NCI-H446 (cell line): ENCODE measurements at places on chromosomes 7 and 10.

GRCh38 chr7:20651960-20652544 is 36.6 kb downstream of the ABCB5 start:
- DNase-seq: no peak

GRCh38 chr10:100615241-100615640 is 79.5 kb downstream of the HIF1AN start:
- no peak for DNase-seq

- no peak for DNase-seq
Measured at GRCh38 chr7:105210721-105211205, 178.0 kb downstream of the SRPK2 start.

DNA sequence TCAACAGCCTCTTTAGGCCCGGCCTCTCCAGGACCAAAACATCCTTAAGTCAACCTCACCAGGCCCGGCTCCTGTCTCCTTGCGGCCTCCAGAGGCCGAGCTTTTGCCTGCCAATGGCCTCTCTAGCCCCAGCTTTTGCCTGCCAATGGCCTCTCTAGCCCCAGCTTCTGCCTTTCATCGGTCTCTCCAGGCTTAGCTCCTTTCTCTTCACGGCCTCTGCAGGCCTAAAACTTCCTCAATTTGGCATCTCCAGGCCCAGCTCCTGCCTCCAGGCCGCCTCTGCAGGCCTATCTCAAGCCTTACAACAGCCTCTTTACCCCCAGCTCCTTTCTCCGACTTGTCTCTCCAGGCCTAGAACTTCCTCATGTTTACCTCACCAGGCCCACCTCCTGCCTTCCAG is 15.7 kb upstream of the TMEM248 start:
- DNase-seq: no peak

DNA sequence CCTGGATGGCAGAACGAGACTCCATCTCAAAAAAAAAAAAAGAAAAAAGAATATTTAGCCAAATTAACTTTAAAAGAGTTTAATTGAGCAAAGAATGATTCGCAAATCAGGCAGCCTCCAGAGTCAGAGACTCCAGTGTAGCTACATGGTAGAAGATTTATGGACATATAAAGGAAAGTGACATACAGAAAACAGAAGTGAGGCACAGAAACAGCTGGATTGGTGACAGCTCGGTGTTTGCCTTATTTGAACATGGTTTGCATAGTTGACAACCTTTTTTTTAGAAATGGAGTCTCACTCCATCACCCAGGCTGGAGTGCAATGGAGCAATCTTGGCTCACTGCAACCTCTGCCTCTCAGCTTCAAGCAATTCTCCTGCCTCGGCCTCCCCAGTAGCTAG is 35.2 kb upstream of the TNS3 start:
- no peak for DNase-seq

GRCh38 chr10:21753497-21754270 is 219.7 kb downstream of the MLLT10 start:
- no peak for DNase-seq

GRCh38 chr10:67782530-67782929 is 55.5 kb downstream of the DNAJC12 start:
- DNase-seq: no peak

GRCh38 chr7:134302120-134302519 is 14.6 kb downstream of the SLC35B4 start:
- no peak for DNase-seq

GRCh38 chr10:70478191-70479164 is at the start of gene PALD1:
Gene PALD1, plus strand, starts transcription at chr10:70478767. Its CDS starts 47,185 bp downstream, at chr10:70525952.
- DNase-seq: peak; percentile 54

DNA sequence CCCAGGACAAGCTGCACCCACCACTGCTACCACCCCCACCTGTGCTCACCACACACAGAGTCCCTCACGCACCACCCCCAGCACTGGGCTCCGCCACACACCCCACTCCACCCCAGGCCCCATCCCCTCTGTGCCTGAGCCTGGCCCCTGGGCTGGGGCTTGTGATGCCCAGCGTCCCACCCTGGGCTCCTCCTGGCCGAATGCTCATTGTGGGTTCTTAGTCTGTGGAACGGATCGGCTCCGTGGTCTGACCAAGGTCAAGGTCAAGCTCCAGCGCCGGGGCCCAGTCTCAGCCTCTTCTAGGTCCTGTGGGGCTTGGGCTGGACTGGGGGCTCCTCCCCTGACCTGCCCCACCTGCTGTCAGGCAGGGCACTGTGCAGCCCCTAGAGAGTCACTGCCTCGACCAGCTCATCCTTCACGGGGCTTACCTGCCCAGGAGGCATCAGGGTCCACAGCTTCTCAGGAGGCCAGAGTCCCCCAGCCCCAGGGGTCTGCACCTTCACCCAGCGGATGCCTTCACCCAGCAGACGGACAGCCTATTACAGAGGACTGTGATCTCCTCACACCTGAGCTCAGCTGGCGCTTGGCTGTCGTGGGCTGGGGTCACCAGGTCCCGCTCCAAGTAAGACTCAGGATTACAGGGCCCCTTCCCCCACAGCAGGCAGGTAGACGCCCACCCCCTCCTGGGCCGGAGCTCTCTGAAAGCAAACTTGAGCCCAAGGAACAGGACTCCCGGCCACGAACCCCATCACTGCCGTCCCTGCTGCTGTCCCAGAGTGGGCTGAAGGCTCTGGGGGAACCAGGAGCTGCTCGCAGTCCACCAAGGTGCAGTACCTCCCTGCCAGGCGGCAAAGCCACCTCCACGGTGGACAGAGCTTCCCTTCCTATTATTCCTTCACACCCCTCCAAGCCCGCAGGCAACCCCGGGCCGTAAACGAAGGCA is 15.3 kb upstream of the UTF1 start:
- DNase-seq: no peak

DNA sequence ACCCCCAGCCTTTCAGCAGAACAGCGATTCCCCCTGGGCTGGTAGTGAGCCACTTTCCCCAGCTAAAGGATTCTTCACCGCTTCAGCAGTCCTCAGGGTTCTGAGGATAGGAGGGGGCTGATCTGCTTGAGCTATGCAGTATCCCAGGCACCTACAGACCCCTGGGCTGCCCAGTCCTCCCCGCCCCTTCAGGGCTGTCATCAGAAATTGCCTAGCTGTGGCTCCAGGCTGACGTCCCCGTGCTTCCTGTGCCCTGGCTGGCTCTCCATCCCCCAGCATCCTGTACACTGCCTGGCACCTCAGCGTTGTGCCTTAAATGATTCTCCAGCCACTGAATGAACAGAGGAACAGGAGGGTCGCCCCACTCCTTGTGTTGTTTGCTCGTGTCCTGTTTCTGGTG is 38.4 kb upstream of the CDH23 start:
- no peak for DNase-seq

GRCh38 chr10:93820434-93820833 is 62.7 kb downstream of the LGI1 start:
- no peak for DNase-seq

DNA sequence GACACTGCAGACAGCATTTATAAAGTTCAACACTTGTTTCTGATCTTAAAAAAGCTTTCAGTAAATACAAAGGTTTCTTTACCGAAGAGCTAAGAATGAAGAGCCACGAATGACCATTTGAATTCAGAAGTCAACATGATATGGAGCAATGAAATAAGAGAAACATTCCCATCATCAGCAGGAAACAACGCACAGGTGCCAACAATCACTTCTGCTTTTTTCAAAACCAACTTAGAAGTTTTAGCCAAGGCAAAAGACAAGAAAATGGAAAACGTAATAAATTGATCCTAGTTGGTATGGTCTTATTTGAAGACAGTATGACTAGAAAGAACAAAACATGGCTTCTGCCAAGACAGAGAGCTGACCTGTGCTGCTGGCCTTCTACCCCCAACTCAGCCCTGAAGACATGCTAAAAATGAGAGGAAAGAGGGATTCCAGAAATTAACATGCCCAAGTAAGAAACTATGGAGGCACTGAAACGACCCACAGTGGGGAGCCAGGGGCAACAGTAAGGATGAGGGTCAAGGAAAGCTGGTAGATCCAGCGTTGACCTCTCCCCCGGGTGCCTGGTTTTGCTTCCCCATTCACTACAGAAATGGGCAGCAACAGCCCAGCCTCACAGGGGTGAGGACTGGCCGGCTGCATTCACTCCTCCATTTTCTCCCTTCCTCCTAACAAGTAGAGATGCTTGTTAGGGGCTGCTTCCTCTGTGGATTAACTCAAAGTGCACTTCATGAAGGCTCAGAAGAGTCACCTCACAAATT is 30.1 kb downstream of the VPS41 start:
- no peak for DNase-seq

GRCh38 chr7:95045236-95045923 is 138.0 kb downstream of the PPP1R9A start:
- peak; percentile 18 for DNase-seq

DNA sequence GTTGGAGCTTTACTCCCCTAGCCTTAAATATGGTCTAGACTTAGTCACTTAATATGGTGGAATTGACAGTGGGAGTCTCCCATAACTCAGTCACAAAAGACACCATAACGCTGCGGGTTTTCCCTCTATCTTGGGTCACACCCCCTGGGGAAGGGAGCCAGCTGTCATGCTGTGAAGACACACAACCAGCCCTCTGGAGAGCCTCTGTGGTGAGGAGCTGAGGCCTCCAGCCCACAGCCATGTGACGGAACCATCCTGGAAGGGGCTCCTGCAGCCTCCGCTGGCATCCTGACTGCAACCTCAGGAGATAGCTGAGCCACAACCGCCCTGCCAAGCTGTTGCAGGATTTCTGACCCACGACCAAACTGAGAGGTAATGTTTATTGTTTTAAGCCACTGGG is 37.9 kb downstream of the PAXIP1 start:
- DNase-seq: no peak

- DNase-seq: no peak
Measured at GRCh38 chr7:94933256-94933990, 26.0 kb downstream of the PPP1R9A start.

GRCh38 chr7:117937049-117937752 is 64.0 kb upstream of the CTTNBP2 start:
- no peak for DNase-seq

- no peak for DNase-seq
Measured at GRCh38 chr7:157613575-157614322, 276.9 kb downstream of the DNAJB6 start.

- no peak for DNase-seq
Measured at GRCh38 chr7:2251841-2252771, 10.1 kb downstream of the NUDT1 start.

DNA sequence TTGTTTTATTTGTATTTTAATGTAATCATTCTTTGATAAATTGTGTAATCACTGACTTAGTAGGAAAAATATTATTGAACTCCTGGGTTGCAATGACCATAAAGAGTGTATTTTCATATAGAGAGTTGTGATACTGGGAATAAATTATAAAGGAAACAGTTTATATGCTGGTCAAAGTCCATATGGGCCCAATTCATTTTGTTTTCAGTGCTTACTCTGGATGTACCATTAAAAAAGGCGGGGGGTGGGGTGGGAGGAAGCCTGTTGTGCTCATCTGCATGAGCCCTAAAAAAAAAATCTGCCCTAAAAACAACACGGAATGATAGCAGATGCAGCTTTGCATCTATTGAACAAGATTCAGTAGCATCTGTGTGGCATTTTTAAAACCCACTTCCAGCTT is 114.2 kb downstream of the BTRC start:
- no peak for DNase-seq

DNA sequence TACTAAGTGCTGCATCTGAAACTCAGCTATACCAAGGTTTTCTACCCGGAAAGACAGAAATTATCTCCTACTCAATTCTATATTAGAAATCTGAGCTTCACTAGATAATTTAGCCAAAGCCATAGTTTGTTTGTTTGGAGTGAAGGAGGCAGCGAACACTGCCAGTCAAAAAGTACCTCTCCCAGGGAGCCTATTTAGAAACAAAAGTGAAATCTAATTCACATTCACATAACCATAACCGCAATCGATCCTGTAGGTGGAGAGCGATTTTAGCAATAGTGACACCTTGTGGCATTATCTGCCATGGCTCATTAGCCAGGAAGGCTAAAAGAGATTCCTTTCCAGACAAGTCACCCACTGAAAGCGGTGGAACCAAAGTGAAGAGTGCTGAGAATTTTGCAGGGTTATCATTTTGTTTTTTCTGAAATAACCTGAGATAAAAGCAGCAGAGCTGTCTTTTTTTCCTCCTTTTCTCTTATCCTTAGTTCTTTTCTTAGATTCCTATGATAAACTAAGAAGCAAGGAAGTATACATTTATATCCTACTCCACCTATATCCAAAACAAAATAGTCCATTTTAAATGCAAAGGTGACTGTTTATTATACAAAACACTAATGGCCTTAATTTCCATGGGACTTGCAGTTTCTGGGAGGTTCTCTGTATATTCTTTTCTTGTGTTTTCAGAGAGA is 83.7 kb upstream of the BET1 start:
- peak; percentile 53 for DNase-seq

GRCh38 chr10:81179805-81180452 is 642.2 kb downstream of the SH2D4B start:
- DNase-seq: no peak

GRCh38 chr10:62992145-62992721 is 140.9 kb upstream of the NRBF2 start:
- DNase-seq: no peak

- no peak for DNase-seq
Measured at GRCh38 chr10:85317827-85318226, 989.4 kb downstream of the CCSER2 start.
